A673 (cell line): ENCODE measurements at places on chromosomes 3 and 15. TPM values are rescaled to one million over a fixed set of nuclear protein-coding genes. Genes with fewer than 3 reads are reported as not detected.

- peak; percentile 42 for DNase-seq
Measured at GRCh38 chr3:124117486-124117885, 125.6 kb upstream of the ROPN1 start.

- no peak for DNase-seq
Measured at GRCh38 chr3:119745942-119746341, 36.0 kb upstream of the NR1I2 start.

SPTSSB gene
- not detected in 2 replicates for total RNA-seq

GRCh38 chr15:50190166-50190570 is 8.2 kb downstream of the SLC27A2 start:
- no peak for DNase-seq

KY gene
- not detected in 2 replicates for total RNA-seq

DNA sequence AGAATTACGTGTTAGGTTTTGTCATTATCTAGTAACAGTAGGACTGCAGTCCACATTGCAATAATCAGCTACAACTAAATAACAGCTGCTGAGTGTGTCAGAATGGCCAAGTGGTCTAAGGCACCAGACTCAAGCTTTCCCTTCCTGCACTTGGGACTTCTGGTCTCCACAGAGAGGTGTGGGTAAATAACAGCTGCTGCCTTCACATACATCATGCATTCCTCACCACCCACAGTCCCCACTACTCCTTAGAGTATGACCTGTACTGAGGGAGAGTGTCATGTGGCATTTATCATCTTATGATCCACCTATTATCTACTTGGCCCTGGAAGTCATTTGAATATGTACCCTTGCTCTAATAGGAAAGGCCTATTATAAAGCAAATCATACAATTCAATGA is 22.2 kb upstream of the ZMAT3 start:
- DNase-seq, result no peak

DNA sequence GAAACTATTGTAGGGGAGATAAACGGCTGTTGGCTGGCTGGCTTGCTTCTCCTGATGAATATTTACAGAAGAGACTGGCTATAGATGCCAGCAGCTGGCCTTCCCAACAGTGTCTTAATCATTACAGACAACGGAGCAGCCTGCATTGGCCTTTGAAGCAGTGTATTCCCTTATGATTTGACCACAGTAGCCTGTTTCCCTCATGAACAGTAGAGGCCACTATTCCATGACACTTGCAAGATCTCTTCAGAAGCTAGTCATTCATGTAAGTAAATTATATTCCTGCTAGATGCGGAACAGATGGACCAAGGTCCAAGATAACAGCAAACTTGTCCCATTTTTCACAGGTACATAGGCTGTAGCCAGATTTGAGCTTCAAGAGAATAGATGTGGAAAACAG is 47.3 kb downstream of the TMCO5A start:
- DNase-seq, result peak; percentile 31

- DNase-seq, result no peak
Measured at GRCh38 chr15:80275961-80276360, 23.9 kb upstream of the CTXND1 start.

- no peak for DNase-seq
Measured at GRCh38 chr3:76361010-76361409, 575.7 kb upstream of the ZNF717 start.

DNA sequence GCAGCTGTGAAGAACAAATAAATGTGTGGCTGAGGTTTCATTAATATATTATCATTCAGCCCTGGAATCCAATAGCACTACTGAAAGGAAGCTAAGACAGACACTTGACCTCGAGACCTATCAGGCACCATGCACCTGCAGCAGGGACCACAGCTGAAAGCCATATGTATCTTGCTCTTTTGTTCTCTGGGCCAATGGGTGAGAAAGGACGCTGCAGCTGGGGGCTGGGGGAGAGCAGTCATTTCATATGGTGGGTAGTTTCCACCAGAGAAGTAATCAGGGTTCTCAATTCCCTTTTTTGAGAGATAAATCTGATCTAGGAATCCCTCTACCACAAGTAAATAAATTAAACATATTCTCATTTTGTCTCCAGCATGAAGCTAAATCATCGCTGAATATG is 225.6 kb upstream of the STRIT1 start:
- no peak for DNase-seq

DNA sequence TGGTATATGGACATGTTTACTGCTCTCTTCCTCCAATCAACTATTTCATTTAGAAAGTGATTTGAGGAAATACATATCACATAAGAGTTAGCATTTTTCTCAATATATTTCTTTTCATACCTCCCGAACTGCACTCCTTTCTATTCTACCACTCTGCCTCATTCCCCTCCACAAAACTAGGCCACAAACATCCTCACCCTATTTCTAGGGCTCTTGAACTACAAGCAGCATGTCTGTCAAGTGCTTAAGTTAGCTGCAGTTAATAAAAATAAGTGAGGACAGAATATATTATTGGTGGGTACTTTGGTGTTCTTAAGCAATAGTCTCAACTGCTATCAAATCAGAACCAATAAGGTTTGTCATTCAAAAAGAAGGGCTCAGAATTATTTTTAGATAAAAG is 125.1 kb downstream of the CLASP2 start:
- DNase-seq, result no peak

SPINK8 gene
- not detected in 2 replicates for total RNA-seq

DNA sequence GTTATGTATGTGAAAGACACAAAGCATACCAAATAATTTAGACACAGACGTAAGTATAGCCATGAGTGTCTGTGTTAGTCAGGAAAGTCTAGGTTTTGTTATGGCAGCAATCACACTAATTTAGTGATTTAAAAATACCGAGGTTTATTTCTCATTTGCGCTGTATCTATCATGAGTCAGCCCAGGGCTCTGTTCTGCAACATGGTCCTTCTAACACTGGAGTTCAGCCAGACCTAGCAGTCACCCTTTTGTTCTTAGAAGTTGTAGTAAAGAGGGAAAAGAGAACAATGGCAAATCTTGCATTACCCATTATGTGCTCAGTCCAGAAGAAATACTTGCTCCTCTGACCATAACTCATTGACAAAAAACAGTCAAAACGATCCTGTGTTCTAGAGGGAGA is 311.5 kb downstream of the NLGN1 start:
- DNase-seq, result no peak

DNA sequence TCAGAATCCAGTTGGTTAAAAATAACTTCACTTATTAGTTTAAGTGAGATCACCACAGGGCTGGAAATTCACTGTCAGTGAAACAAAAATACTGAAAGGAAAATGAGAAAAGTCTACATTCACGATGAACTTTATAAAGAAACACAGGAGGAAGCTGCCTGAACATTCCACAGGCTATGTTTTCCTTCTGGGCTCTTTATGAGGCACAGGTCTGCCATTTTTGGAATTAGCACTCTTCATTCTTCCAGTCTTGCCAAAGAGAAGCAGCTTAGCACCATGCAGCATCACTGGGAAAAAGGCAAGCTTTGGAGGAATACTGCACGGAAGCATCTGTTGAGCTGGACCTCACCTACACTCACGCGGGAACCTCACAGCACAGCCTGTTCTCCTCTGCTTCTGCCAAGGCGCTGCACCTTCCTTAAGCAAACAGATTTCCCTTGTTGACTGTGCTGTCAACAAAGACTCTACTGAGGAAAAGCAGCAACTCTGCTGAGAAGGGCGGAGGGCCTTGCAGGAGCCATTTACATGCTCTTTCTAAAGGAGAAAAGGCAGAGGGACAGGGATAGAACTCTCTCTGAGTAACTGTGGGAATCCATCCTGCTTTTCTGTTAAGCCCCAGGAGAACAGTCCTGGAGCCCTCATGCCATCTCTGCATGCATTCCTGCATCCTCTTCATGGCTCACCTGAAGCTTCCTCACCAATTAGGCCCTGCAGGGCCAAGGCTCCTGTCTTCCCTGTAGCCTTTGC is 15.7 kb downstream of the SUSD5 start:
- DNase-seq, result no peak

- no peak for DNase-seq
Measured at GRCh38 chr3:192899540-192899982, 18.1 kb downstream of the MB21D2 start.

DNA sequence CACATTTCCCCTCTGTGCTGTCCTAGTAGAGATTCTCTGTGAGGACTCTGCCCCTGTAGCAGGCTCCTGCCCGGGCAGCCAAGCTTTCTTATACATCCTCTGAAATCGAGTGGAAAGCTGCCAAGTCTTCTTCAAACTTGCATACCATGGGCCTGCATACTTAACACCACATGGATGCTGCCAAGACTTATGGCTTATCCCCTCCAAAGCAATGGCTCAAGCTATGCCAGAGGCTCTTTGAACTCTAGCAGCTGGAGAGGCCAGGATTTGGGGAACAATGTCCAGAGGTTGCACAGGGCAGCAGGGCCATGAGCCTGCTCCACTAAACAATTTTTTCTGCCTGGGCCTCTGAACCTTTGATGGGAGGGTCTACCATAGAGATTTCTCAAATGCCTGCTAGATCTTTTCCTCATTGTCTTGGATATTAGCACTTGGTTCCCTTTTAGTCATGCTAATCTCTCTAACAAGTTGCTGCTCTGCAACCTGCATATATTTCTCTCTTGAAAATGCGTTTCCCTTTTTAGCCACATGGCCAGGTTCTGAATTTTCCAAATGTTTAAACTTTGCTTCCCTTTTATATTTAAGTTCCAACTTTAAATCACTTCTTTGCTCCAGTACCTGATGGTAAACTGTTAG is 6.1 kb upstream of the PLSCR4 start:
- DNase-seq, result peak; percentile 46

NSUN3 gene
- 12.3 and 15.6 TPM in 2 replicates for total RNA-seq

GRCh38 chr3:187016639-187017345 is 86.5 kb downstream of the ST6GAL1 start:
- no peak for DNase-seq

GHRL gene
- total RNA-seq, result 1.0 and 2.0 TPM in 2 replicates

DNA sequence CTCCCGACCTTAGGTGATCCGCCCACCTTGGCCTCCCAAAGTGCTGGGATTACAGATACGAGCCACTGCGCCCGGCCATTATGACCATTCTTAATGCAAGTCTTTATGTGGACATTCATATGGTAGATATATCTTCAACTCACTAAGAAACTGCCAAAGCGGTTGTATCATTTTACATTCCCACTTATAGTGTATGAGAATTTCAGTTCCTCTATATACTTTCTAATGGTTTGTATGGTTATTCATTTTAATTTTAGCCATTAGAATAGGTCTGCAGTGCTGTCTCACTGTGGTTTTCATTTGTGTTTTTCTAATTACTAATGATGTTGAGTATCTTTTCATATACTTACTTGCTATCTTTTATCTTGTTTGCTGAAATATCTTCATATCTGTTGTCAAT is 32.5 kb downstream of the TCF12 start:
- no peak for DNase-seq

DNA sequence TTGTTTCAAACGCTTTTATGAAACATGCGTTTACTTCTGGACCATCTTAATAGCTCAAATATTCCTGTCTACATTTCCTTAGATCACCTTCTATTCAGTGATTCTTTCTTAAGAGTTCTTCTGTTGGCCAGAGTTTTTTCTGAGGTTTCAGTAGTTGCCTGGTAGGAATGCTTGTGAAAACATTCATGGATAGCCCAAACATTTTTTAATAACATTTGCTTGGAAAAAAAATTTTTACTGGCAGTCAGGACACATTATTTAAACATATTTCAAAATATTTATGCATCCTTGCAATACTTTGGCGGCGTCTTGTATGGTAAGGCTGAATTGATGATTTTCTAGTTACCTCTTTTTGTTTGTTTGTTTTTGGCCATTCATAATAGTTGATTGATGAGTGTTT is 47.4 kb upstream of the ZBTB20 start:
- no peak for DNase-seq

- DNase-seq, result no peak
Measured at GRCh38 chr15:101137312-101137940, 114.4 kb downstream of the CHSY1 start.

DNA sequence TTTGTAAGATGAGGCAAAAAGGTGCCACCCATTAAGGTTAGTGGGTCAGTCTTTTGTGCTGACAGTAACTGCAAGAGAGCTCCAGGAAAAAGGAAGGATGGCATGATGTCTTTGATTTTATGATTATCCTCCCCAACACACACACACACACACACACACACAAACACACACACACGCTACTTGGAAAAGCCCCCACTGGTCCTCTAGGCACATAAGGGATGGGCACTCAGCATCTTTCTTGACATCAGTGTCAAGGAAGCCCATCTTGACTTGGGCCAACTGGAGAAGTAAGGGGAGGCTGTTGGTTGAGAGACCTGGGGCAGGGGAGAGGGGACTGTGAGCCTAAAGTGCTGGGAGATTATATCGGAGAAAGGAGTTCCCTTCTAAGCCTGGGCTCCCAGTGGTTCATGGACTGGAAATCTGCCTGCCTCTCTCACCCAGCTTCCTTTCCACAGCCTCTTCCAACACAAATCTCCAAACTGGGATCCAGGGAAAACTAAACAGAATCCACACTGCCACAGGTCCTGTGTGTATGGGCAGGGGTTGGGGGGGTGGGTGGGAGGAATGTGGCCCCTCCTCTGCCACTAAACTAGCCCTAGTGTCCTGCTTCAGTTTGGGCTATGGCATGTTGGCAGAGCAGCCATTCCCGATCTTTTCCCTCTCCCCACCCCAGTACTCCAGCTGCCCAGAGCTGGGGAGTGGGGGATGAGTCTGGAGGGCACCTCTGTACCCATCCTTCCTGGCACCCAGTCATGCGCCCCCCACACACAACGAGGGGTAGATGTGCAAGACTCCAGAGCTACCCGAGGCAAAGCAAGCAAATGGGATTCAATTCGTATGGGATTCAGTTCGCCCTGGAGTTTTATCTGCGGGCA is 1.6 kb downstream of the AMOTL2 start:
- no peak for DNase-seq

- DNase-seq, result peak; percentile 55
Measured at GRCh38 chr15:49313650-49314049, 109.4 kb upstream of the FGF7 start.

- DNase-seq, result no peak
Measured at GRCh38 chr15:93989440-93989998, 241.8 kb upstream of the MCTP2 start.

GRCh38 chr15:67035886-67036285 is 29.5 kb upstream of the SMAD3 start:
- DNase-seq, result peak; percentile 55

CASR gene
- not detected in 2 replicates for total RNA-seq

DNA sequence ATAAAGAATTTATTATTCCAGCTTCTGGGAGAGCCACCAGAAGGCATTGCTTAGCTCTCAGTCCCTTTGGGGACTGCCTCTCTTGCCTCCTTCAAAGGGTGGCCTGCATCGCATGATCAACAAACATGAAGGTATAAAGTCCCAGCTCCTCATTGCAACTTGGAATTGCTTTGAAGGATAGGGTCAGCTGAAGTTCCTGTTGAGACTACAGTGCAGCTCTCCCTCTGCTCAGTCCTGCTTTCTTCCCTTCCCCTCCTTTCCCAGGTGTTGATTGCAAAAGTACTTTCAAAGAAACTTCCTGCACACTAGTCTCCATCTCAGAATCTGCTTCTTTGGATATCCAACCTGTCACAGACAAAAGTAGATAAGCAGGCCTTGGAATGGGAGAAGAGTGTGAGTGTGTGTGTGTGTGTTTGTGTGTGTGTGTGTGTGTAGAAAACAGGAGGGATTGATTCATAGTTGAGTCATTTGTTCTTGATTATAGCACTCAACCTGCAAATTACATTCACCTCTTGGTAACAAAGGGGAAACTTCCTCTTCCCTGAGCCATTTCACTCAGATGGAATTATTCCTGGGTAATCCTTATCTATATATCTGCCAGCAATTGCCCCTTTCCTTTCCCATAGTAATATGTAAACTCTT is 13.7 kb downstream of the CCR8 start:
- no peak for DNase-seq

- DNase-seq, result no peak
Measured at GRCh38 chr15:101397521-101398003, 91.9 kb downstream of the PCSK6 start.

GRCh38 chr3:60728006-60728405 is 523.2 kb downstream of the FHIT start:
- DNase-seq, result no peak

- DNase-seq, result no peak
Measured at GRCh38 chr3:127784865-127785710, 37.2 kb downstream of the MGLL start.
